SW 1271 (cell line): ENCODE measurements at places on chromosomes 2 and 18.

GRCh38 chr2:148666555-148666954, 22.0 kb downstream of the EPC2 start:
- DNase-seq: no peak

DNA sequence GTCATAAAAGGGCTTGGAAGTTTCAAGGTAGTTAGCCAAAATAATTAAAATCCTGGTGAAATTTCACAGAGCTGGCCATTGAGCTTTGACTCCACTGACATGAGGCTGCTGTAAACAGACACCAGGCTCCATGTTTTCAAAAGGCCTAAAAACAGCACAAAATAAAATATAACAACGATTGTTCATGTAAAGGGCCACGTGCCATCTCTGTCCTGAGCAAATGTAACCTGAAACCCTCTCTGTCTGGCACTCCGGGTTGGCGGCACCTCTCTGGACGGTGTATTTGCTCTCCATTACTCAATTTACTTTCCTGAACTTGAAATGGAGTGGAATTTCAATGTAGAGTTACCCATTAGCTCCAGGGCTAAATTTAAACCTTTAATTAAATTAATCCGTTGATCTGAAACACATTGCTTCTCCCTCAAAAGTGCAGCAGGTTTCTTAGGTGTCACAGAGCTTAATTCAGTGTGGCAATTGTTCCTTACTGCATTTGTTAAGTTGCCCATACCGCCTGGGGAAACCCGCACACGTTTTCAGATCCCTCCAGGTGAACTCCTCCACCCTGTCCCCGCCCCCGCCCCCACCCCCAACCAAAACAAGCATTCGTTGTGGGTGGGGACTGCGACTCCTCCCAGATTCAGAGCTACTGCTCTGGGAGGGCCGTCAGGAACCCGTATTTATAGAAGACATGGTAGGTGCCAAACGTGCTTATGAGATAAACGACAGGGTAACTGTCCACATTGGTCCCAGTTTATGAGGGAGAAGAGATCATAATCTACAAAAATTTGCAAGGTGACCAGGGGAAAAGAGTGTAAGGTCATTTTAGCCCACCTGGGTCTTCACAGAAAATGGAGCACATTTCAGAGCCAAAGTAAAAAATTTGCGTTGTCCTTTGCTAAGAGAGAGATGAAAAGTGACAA, 1.2 kb upstream of the CABLES1 start:
- DNase-seq: no peak

DNA sequence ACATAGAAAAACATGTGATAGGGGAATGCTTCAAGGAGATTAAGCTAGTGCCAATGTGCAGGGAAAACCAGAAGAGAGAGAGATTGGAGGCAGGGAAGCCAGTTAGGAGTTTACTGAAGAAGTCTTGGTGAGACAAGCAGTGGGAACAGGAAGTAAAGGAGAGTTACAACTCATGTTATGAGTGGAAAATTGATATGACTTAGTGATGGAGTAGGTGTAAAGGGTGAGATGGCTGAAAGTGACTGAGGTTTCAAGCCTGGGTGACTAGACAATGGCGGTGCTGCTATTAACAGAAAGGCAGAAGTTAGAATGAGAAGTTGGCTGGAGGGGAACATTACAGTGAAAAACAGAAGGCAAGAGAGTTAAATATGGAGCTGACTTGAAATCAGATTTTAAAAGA, 16.5 kb downstream of the DOK1 start:
- DNase-seq: no peak

DNA sequence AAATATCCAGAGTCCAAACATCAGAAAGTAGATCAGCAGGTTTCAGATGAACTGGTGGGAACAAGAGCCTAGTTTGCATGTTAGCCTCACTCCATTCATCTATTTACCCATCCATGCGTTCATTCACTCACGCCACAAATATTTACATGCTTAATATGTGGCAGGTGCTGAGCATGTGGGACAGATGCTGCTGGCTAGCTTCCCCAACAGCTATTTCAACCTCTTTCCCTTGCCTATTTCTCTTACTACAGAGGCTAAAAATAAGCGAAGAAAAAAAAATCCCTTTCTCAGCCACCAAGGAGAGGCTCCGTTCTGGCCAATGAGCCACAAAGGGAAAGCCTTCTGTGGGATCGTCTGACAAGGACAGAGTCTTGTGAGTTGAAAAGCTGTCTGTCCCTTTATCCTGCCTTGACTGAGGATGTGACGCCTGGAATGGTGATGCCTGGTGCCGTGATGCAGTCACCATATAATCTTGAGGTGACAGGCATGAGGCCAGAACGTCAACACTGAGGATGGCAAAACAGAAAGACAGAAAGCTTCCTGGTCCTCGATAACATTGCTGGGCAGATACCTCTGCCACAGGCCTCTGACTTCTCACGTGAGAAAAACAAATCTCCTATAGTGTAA, 78.2 kb downstream of the KCTD1 start:
- no peak for DNase-seq

- no peak for DNase-seq
These were observed 586.4 kb upstream of the CNTNAP5 start for GRCh38 chr2:123438675-123439074.

GRCh38 chr18:59101830-59102414, 37.8 kb upstream of the SEC11C start:
- DNase-seq: no peak

GRCh38 chr18:12556946-12557806, 100.7 kb downstream of the SPIRE1 start:
- DNase-seq: no peak

GRCh38 chr2:235954281-235954680, 213.9 kb downstream of the GBX2 start:
- DNase-seq: no peak

GRCh38 chr2:38120829-38121228, 44.9 kb upstream of the CYP1B1 start:
- DNase-seq: no peak

DNA sequence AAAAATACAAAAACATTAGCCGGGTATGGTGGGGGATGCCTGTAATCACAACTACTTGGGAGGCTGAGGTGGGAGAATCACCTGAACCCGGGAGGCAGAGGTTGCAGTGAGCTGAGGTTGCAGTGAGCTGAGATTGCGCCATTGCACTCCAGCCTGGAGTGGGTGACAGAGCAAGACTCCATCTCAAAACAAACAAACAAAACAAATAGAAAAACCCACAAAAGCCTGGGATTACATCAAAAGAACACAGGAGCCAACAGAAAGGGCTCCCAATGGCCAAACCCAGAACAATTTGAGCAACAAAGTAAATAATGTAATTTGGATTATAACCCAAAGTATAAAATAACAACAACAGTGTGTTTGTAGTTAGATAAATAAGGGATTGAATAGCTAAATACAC, 159.8 kb downstream of the UXS1 start:
- DNase-seq: no peak

- no peak for DNase-seq
These were observed 9.3 kb upstream of the NARS1 start for GRCh38 chr18:57630754-57631595.

GRCh38 chr2:108942888-108943287, 46.1 kb downstream of the EDAR start:
- no peak for DNase-seq

DNA sequence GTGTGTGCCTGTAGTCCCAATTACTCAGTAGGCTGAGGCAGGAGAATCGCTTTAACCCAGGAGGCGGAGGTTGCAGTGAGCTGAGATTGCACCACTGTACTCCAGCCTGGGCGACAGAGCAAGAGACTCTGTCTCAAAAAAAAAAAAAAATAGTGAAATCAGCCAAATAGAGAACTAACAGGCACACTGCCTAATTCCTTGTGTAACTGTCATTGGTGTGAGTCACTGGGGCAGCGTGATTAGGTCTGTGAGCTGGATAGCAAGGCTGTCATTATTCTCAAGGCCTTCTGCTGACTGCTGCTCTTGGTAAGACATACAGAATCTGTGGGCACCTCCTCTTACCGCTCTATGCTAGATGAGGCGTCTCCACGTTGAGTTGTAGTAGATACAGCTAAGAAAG, 270.3 kb downstream of the NEDD4L start:
- peak; percentile 49 for DNase-seq

GRCh38 chr2:99805930-99806476, 316.2 kb upstream of the REV1 start:
- no peak for DNase-seq

- DNase-seq: peak; percentile 18
These were observed 3.7 kb downstream of the ETAA1 start for GRCh38 chr2:67400560-67401485.

DNA sequence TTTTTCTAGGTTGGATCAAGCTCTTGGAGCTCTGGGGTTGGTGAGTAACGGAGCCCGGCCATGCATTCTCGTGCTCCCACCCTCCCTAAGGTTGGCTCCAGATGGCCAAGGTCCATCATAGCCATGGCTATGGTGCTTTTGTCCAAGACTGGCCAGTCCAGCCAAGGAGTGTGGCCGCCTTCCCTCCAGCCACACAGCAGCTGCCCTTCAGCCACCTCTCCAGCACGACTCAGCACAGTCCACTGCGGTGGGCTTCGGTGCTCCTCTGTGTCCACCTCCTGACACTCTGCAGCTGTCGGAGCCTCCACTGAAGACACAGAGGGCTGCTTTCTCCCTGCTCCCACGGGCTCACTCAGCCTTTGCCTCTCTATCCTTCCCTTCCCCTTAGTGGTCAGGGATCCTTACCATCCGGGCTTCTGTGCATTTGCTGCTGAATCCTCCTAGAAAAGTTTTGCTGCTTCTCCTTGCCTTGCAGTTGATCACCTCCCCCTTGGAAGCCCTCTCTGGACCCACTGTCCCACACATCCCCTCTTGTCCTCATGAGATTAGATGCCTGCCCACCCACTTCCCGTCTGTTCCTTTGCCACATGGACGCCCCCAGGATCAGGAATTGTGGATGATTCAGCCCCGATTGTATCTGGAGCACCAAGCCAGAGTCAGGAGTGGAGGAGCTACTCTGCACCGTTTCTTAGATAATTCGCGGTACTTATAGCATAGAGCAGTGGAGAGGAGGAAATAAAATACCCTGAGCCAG, 177.1 kb upstream of the COPS8 start:
- no peak for DNase-seq

GRCh38 chr2:233479616-233480489, 86.7 kb downstream of the USP40 start:
- DNase-seq: no peak

GRCh38 chr18:13191779-13192178, 26.8 kb upstream of the LDLRAD4 start:
- DNase-seq: no peak

GRCh38 chr2:28492282-28492681, 3.6 kb upstream of the PLB1 start:
- no peak for DNase-seq

DNA sequence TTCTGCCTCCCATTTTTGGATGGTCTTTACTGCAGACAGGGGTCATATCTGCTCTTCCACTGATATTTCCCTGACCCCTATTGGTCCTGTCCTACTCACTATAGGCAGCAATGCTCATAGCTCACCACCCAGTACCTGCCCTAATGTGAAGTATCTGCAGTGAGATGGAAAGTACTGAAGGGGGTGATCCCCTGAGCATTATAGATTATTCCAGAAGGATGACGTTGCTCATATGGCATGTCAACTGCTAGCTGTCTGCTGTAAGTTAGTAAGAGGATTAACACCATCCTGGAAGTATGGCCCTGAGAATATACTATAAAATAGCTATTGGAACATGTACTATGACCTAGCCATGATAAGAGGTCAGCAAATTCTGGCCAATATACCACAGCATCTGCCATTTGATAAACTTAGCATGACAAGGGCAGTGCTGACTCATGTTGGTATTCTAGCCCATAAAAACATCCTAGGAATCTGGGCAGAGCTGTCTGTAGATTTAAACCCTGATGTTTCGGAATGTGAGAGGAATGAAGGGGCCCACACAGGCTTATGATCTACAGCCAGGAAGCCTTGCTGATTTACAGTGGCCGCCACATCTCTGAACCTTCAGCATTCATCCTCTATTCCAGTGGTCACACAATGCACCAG, 451.4 kb downstream of the TNS1 start:
- peak; percentile 14 for DNase-seq

DNA sequence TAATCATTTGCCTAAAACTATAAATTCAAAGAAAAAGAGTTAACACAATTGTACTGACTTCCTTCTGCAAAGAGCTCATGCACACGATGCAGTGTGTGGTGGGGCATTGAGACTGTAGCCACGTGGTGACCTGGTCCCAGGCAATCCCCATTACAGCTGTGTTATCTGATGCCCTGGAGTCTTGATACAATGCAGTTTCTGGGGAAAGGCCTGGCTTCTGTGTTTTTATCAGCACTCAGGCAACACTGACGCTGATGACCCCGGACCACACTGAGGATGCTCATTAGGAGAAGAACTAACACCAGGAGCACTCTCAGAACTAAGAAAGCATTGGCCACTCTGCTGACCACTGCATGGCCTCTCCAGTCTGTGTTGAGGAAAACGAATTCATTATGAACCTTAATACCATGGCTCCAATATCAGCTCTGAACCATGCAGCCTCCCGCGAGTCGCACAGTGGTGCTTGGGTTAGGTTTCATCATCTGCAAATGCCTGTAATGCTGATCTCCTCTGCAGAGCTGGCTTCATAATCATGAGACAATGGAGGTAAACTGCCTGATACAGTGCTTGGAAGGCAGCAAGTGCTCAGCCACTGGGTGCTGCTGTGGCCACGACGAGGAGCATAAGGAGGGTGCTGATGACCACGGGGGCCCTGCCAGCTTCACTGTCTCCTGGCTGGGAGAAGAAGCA, 218.5 kb downstream of the MYT1L start:
- DNase-seq: no peak

- DNase-seq: no peak
These were observed 121.3 kb upstream of the RNU4ATAC start for GRCh38 chr2:121409388-121409787.

GRCh38 chr2:220365023-220365422, 737.6 kb downstream of the SLC4A3 start:
- DNase-seq: no peak

DNA sequence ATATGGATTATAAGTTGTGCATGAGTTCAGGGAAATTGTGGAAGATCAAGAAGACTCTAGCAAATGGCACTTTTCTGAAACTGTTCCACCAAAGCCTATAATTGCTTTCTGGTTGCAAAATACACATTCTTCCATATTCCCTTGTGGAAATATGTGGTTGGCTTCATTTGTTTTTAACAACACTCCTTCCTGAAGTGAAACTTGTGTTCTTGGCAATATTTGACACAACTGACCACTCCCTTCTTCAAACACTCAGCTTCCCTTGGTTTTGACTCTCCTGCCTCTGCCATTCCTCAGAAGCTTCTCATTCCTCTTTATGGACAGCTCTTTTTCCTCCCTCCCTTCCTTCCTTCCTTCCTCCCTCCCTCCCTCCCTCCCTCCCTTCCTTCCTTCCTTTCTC, 192.3 kb downstream of the PMAIP1 start:
- DNase-seq: no peak

DNA sequence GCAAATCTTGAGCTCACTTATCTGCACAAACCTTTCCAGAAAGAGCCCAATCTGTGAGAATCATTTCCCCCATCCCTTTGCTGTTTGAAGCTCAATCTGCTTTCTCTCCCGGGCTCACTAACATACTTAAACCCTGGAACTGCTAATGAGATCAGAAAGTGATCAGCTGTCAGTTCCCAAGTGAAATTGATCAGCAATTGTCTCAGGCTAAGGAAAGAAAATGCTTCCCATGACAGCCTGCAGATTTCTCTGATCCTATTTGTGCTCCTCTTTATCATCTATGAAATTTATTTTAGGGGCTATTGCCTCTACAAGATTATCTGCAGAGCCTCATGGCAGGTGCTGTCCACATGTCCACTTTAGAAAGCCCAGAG, 239.0 kb upstream of the CXCR4 start:
- DNase-seq: no peak
